ENCODE measurements at places on chromosomes 7 and 10.

GRCh38 chr10:112446055-112446854 lies 459 bp downstream of the ZDHHC6 start:
- DNase-seq: no peak

DNA sequence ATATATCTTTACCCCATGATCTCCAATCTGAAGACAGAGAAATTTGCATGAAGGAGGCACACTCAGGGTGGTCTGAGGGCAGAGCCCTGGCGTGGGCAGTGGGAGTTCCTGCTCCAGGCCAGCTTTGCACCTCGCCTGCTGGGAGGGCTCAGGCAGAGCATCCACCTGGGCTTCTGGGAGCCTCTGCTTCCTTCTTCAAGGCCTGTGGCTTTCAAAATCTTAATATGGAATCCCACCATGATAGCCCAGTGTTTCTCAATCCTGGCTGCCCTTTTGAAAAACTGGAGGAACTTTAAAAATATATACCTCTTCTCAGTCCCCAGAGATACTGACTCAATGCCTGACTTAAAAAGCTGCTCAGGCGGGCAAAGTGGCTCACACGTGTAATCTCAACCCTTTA lies 36.7 kb upstream of the PSAP start:
- DNase-seq: no peak

DNA sequence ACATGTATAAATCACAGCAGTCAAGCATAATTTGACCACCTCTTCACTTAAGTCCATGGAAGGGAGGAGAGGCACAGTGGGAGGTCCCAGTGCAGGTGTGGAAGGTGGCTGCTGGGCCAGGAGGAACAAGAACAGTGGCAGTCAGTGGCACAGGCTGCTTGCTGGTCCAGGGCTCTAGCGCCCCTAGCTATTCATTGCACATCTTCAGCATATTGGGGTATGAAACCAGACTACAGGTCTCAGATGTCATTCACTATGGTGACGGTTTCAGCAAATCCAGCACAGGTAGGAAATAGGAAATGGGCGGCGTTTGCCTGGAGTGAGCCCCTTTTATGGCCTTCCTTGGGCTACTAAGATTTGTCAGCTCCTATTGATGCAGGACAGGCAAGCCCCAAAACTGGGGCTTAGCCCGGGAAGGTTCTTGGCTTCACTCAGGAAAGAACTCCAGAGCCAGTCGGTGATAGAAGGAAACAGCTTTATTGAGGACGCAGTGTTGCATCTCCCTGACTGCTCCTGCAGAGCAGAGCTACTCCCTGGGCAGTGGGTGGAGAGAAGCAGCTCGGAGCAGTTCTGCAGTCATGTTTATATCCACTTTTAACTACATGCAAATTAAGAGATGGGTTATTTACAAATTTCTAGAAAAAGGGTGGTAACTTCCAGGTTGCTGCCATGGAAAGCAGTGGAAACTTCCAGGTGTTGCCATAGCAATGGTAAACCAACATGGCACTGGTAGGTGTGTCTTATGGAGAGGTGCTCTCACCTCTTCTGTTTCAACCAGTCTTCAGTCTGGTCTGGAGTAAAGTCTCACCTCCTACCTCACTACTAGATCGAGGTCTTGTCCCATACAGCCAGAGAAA lies 608.8 kb downstream of the PARD3 start:
- DNase-seq: no peak

DNA sequence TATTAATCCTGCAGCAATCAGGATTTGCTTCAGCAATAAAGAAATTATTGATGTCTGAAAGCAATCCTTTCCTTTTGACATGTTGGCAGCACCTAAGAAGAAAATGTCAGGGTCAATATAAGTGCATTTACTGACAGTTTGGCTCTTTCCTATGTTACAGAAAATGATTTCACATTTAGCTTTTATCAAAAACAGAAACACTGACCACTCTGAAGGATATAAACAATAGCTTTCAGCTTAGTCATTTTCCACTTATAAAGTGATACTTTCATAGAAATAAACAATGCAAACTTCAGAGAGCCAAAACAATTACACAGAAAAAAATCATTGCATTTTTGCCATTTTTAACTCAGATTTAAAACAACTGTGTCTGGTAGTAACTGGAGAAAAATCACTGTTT lies 325.6 kb upstream of the KAT6B start:
- no peak for DNase-seq

Data from ascending aorta (tissue), 2 donors.